Osteocyte (in vitro differentiated cells): ENCODE measurements at places on chromosomes 1 and 21. TPM values are rescaled to one million over a fixed set of nuclear protein-coding genes. Genes with fewer than 3 reads are reported as not detected.

The YBEY gene
- total RNA-seq = 17.9 and 18.2 TPM in 2 replicates

GRCh38 chr1:113768916-113769600 lies 9.8 kb upstream of the PHTF1 start:
- no peak for DNase-seq

DNA sequence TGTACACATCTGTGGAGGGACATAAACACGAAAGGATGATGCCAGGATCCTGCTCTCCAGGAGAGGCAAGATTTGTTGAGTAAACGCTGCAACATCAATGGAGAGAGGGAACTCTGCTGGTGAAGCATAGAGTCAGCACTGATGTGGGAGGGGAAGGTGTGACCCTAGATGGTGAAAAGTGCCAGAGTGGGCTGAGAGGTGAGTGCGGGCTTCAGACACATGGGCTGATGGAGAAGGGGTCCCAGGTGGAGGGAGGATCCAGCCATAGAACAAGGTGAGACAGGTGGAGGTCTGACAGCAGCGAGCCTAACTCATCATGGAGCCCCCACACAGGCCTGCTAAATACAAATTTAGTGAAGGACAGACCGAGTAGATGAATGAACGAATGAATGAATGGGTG lies 9.7 kb downstream of the RD3 start:
- no peak for DNase-seq

The S100A7A gene
- total RNA-seq = not detected in 2 replicates

DNA sequence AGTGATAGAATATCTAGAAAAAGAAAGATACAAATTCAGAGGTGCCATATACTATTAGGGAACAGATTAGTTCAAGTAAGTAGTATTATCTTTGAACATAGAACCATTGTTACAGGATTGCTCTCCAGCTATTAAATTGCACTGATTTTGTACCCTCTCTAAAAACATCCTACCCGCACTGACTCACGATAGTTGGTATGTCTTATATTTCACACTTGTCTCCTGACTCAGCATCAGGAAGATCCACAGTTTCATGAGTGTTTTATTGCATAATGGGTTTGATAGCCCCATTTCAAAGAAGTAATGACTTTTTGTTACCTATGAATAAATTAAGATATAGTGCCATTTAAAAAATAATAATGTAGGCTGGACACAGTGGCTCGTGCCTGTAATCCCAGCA lies 6.0 kb downstream of the TATDN3 start:
- DNase-seq = no peak

The LRRC71 gene
- 0.18 and 0.35 TPM in 2 replicates for total RNA-seq

- DNase-seq = no peak
These were observed 110.9 kb upstream of the CYYR1 start for GRCh38 chr21:26683996-26684395.

DNA sequence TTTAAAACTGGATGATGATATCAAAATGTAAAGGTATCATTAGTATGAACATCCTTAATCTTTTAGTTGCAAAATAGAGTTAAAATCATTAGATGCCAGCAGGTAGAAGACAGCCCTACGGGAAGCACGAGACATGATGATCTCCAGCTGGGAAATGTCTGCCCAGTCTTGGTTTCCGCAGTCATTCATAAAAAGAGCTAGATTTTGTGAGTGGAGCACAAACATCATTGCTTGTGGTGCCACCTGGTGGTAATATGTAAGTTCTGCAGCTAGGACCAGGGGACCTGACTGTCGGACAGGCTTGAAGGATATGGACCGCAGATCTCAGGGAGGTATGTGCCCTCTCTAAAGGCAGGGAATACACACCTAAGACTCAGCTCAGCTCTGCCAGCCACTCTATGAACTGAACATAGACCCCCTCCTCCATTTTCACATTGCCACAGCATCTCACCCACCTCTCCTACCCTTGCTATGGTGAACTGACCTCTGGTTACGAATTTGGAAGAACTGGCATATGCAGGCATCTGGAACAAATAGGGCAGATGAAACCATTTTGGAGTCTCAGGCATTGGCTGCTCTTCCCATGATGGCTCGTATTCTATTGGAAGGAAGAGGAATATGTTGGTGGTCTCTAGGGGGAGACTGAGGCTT lies 9.2 kb downstream of the FCMR start:
- peak; percentile 88 for DNase-seq

GRCh38 chr1:214101246-214101645 lies 113.5 kb downstream of the PROX1 start:
- no peak for DNase-seq

- DNase-seq = no peak
These were observed 102.8 kb downstream of the CASZ1 start for GRCh38 chr1:10693497-10694273.

GRCh38 chr1:59453297-59453968 lies 156.5 kb downstream of the FGGY start:
- DNase-seq = no peak

DNA sequence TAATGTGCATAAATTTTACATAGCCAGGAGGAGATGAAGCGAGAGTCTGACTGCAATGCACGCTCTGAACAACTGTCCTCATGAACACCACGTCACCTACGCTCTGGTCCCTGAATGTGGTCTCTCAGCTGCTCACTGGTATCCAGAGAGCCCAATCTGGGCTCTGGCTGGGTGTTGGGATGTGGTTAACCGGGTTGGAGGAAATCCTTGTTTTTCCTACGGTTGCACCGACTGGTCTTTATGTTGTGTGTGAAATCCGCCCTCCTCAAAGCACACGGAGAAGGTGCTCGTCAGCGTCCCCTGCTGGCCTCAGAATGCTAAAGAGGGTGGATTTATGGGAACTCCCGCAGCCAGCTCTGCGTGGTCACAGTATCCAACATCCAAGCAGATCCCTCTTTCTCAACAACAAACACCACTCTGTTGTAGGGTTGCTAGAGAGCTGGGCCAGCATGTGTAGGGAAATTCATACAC lies 51.8 kb upstream of the FAM89A start:
- no peak for DNase-seq

DNA sequence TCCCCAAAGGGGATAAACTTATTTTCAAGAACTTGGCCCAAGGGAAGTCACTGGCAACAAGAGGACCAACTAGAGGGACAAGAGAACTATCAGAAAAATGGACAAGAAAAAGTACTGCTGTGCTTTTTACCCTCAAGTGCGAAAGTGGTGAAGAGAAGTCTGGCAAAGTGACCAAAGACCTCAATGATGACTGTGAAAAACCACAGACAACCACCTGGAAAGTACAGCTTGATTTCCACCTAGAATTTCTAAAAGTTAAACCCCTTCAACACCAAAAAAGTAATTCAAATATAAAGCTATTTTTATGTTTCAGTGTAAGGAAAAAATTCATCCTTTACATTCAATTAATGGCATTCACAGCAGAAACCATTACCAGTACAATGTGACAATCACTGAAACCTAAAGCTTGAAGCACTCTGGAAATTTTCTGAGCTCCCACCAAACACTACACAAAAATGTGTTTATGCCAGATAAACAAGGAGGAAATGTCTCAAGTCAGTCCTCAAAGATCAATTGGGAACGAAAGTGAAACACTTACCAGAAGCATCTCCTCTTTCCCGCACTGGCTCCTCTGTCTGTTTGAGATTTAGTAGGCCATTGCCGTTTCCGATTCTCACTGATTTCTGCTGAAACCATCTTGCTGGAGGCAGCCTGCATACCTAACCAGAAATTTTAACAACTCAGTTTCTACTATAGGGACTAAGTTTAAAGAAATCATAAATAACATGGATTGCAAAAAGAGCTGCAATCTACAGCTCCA lies 8.3 kb downstream of the SDE2 start:
- DNase-seq = no peak

DNA sequence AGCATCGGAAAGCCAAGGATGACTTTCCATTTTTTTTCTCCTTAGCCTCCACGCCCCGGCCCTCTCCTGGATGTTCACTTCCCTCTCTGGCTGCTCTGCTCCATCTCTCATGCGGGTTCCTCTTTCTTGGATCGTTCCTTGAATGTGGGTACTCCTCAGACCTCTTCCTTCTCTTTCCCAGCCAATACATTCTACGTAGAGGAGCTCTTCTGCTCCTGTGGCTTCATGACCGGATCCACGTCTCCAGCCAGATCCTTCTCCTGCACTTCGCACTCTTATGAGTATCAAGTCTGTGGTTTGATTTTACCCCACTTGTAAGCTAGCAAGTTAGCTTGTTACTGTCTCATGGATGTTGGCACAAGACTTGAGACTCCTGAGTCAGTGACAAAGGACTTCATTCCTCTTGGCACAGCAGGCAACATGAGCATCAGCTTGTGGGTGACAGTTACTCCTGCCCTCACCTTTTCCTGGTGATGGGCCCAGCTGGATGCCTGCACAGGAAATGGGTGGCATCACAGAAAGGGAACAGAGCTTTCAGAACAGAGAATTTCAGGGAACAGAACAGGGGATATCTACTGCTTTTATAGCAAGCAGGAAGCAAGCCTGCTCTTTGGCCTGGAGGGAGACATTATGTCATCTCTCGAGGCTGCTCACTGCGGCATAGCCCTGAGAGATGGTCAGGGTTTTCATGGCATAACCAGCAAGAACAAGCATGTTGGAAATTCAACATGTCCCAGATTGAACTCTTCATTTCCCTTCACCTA lies 100.1 kb upstream of the KIF26B start:
- DNase-seq = no peak

The CD53 gene
- total RNA-seq = not detected in 2 replicates

DNA sequence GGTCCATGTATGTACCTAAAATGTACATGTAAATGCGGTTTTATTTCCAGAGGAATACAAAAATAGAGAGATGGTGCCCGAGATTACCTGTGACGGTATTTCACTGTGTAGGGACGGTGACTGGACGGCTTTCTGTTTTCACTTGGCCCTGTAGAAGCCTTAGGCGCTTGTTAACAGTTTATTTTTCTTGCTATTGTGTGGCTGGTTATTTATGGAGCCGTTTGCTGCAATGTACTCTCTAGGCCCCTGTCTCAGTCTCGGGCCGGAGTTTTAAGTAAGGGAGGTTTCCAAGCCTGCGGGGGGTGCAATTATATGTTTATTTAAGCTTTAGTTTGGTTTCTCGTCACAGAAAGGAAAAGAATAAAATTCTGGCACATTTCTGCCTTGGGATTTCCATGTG lies 413 bp downstream of the EFCAB7 start:
- no peak for DNase-seq

DNA sequence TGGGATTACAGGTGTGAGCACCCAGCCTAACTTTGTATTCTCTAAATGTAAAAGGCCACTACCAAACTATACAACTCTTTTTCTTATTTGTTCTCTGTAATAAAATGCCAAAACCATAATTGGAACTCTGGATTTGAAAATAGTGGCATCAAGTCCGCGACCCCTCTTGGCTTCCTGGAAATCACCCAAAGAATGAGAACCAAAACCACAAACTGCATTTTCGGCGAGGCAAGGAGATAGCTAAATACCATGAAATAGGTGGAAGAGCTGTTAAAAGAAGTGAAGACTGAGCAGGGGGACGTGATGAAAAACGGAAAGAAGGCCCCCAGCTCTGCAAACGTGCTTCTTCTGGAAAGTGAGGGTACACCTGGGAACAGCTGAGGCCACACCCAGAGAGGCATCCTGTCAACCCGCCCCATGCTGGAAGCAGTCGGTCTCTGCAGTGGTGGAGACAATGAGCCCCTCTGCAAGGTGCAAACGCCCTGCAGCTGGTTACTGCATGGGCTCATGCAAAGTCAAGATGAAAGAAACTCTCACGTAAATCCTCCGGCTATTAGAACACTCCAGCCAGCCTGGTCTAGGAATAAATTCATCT lies 22.5 kb downstream of the VPS26C start:
- DNase-seq = no peak

GRCh38 chr1:155277902-155278688 lies 832 bp downstream of the HCN3 start:
- no peak for DNase-seq

- no peak for DNase-seq
These were observed 45.4 kb downstream of the BARHL2 start for GRCh38 chr1:90671741-90672140.

DNA sequence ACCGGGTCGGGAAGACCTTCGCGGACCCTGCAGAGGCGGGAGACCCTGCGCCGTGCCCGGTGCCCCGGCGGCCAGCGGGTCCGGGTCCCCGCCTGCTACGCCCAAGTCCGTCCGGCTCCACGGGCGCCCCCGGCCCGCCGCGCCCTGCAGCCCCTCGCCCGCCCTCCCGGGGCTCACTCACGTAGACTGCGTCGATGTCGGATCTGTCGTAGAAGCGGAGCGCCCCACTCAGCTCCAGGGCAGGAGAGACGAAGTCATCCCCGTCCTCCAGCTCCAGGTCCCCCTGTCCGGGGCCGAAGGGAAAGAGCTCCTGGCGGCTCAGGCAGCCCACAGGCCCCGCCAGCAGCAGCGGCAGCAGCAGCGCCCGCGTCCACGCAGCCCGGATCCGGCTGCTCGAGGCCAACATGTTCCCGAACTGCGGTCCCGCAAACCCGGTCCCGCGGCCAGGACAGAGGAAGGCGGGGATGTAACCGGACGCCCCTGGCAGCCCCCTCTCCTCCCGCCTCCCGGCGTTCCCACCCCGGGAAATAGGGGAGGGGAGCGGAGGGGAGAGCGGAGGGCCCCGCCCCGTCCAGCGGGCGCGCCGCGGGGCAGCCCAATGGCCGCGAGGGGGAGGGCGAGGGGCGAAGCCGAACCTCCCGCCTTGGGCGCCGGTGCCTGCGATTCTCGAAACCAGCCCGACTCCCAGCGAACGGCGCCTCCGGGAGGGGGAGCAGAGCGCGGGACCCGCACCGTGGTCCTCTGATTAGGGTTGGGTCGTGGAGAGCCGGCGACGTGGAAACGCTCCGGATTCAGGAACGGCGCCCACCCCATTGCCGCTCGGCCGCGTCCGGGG lies at the start of gene NID1:
TSS of gene NID1 (minus strand) at position 417 of the 835 bp plus-strand sequence. CDS start at position 406, 11 bp downstream.
- DNase-seq = peak; percentile 89

The OR11L1 gene
- total RNA-seq = not detected in 2 replicates

DNA sequence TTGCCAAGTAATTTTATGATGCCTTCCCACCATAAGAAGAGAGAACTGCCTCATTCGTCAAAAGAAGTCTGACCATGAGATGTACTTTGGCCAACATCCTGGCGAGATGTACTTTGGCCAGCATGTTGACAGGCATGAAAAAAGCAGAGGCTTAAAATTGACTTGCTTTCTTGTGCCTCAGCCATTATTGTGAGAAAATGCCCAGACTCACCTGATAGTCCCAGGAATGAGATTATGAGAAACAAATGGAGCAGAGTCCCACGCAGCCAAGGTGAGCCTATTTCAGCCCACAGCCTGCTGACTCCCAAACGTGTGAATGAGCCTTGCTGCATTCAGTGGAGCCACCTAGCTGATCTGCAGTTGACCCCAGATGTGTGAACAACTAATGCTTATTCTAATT lies 43.5 kb upstream of the ZNF644 start:
- DNase-seq = no peak

- DNase-seq = no peak
These were observed at the start of gene TNFRSF9 for GRCh38 chr1:7940745-7941436. TSS of gene TNFRSF9 (minus strand) at chr1:7940839. CDS start at chr1:7939994, 845 bp downstream.

- DNase-seq = no peak
These were observed 1.5 kb upstream of the PLA2G2F start for GRCh38 chr1:20137604-20138003.
